T-cell (primary cell): ENCODE measurements at places on chromosomes 7 and 10.

DNA sequence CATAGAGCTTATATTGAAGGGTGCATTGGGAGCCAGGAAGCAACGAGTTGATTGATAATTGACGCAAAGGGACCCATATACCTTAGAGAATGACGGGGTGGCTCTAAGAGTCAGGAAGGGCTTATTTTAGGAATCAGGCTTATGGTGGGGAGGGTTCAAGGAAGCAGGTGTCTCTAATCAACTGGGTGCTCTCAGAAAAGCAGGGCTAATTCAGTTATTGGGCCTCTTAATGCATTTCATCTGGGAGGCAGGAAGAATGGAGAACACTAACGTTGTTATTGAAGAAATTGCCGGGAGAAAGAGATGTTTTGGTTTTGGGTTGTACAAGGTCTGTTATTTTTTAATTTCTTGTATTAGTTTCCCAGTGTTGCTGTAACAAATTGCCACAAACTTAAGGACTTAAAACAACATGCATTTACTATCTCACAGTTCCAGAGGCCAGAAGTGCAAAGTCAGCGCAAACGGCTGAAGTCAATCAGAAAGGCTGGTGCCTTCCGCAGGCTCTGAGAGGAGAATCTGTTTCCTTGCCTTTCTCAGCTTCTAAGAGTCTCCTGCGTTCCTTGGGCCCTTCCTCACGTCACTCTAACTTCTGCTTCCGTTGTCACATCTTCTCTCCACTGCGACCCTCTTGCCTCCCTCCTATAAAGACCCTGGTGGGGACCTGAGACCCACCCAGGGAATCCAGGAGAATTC lies 328.4 kb upstream of the C7orf33 start:
- no peak for DNase-seq

GRCh38 chr10:8275911-8276310 lies 221.4 kb downstream of the GATA3 start:
- DNase-seq = no peak

GRCh38 chr10:75261813-75262705 lies 26.3 kb upstream of the COMTD1 start:
- no peak for DNase-seq

DNA sequence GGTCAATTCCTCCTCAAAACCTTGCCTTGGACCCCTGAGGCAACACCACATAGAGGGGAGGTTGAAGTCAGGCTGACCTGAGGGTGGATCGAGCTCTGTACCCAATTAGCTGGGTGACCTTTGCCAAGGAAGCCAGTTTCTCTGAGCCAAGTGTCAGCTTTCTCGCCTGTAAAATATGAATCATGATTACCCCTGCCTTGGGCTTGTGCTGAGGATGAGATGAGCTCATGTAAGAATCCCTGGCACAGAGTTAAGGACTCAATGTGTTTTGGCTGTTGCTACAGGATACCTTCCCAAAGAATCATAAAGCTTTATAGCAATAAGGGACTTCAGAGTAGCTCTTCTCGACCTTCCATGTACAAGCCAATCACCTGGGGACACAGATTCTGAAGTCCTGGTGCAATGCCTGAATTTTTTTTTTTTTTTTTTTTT lies 43.5 kb upstream of the CACUL1 start:
- no peak for DNase-seq

GRCh38 chr10:122878799-122879338 lies 512 bp downstream of the FAM24B start:
- no peak for DNase-seq

DNA sequence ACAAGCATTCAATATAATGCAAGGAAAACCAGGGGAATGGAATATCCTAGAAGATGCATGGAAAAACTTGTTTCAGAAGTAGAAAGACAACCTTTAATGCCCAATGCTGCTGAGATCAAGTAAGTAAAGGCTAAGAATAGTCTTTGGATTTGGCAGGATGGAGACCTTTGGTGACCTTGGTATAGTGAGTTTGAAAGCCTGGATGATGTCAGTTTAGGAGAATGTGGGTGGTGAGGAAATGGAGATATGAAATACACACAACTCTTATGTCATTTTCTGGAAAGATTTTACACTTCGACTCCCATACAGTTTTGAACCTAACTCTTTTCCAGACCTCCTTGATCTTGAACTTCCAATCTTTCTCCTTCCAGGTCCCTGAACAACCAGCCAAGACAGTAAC lies 185.7 kb downstream of the TFEC start:
- DNase-seq = no peak

GRCh38 chr10:100419911-100420449 lies 42.8 kb upstream of the WNT8B start:
- no peak for DNase-seq

DNA sequence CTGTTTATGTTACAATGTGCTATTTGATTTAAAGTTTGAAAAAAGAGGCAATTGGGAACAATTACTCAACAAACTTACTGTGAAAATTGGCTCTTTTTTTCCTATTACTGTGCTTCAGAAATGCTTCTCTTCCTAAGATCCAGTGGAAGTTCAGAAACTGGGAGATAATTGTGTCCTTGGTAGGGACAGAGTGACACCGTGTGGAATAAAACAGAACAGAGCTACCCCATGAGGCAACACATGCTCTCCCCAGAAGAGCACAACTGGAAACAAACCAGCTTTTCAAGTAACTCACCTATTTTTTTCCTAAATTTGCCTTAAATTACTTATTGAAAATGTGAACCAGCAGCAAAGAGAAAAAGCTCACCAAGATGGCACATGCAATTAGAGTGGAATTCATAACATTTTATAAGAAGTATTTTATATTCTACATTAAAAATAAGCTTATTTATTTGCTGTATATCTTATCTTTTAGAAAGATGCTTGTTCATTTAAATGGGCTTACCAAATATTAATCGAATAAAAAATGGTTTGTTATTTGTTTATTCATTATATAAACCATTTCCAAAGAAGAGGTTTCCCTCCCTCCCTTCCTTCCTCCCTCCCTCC lies 346.1 kb upstream of the ANKRD30A start:
- DNase-seq = no peak
